ENCODE measurements at places on chromosomes 7 and 10. TPM values are rescaled to one million over a fixed set of nuclear protein-coding genes. Genes with fewer than 3 reads are reported as not detected.

The ZNF679 gene
- not detected for total RNA-seq

The SEMA4G gene
- 0.74 TPM for total RNA-seq

The JAKMIP3 gene
- total RNA-seq = 0.52 TPM

The MUC3A gene
- 0.10 TPM for total RNA-seq

The ADRA2A gene
- 0.30 TPM for total RNA-seq

The TMED4 gene
- 43.1 TPM for total RNA-seq

The CALHM3 gene
- total RNA-seq = not detected

The RSPH10B gene
- total RNA-seq = 0.58 TPM

The LOXL4 gene
- 26.3 TPM for total RNA-seq

The CD36 gene
- total RNA-seq = 175 TPM

The GAD2 gene
- total RNA-seq = not detected

The TMEM236 gene
- total RNA-seq = 1.0 TPM

The DRGX gene
- total RNA-seq = not detected

The EBLN1 gene
- not detected for total RNA-seq

Measured in psoas muscle (tissue), 8 donors.